ENCODE measurements at places on chromosomes 7 and 10. TPM values are rescaled to one million over a fixed set of nuclear protein-coding genes. Genes with fewer than 3 reads are reported as not detected.

Gene OGDHL
- polyA plus RNA-seq, result 9.2 TPM

Gene GRM3
- polyA plus RNA-seq, result not detected

Gene BEND7
- polyA plus RNA-seq, result 7.3 TPM

Gene ZSCAN21
- 8.3 TPM for polyA plus RNA-seq

Gene FOXI2
- 0.05 TPM for polyA plus RNA-seq

Gene ZNF277
- 17.4 TPM for polyA plus RNA-seq

Gene WDFY4
- polyA plus RNA-seq, result 0.14 TPM

Gene HOXA1
- polyA plus RNA-seq, result 0.05 TPM

Gene NANOS1
- polyA plus RNA-seq, result 2.2 TPM

Gene NEUROD6
- polyA plus RNA-seq, result not detected

All from pancreas (tissue), 10 donors.